ENCODE measurements at places on chromosomes 11 and 22.

DNA sequence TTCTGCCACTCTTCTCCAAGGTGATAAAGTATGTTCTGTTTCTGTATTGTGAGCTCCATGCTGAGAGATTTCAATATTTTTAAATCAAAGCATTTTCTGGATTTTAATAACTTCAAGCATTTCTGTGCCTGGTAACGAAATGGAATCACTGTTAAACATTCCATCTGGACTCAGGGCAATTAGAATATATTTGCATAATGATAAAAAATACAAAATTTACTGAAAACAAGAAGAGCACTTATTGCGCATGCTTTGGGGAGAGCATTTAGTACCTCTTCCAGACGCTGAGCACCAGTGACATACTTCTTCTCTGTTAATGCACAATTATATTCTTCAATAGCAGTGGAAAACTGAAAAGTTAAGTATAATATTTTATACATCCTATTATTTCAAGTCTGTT lies 13.3 kb downstream of the ZW10 start:
- no peak for DNase-seq

DNA sequence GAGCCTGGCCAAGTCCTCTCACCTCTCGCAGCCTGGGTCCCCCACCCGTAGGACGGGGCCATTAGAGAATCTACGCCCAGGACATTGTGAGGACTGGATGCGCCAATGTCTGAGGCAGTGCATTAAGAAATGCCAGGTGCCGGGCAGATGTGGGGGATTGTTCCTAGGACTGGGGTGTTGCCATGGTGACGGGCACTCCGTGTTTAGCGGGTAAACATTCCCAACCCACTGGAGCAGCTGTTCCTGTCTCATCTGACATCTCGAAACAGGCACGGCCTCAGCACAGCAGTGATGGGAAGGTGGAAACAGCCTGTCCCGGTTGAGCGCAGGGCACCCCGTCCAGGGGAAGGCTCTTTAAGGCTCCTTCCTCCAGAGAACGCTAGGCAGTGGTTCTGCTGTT lies 99.6 kb upstream of the RTL6 start:
- DNase-seq = no peak

GRCh38 chr22:50503475-50504145 lies 3.9 kb downstream of the LMF2 start:
- no peak for DNase-seq

DNA sequence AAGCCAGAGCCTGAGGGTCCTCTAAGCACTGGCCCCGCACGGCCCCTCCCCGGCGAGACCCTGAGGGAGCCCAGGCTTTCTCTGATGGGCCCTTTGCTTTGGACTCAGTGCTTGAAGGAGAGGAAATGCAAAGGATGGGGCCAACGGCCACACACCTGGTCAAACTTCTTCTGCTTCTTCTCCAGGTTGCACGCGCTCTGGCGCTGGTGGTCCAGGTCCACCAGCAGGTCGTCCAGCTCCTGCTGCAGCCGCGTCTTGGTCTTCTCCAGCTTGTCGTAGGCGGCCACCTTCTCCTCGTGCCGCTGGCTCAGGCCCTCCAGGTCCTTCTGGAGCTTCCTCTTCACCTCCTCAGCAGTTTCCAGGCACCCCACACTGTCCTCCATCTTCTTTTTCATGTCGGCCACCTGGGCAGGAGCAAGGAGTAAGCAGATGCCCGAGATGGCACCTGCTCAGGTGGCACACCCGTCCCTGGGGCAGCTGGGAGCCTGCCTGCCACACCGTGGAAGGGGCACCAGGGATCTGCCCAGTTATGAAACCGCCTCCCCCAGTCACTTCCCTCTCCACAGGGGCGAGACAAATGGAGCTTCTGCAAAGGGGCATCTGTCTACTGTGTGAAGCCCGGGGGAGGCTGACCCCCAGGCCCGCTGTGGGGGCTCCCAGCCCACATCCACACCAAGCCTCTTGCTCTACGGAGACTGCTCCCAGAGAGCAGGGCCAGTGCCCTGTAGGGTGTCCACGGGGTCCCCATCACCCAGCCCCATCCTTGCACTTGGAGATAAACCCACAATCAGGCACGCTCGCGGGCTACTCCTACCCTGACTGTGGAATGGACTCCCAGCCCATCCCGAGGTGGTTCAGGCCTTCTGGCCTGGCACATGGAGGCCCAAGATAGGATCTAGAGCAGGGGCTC lies 39.2 kb downstream of the APOL1 start:
- DNase-seq = no peak

- DNase-seq = peak; percentile 66
Observed at GRCh38 chr22:46791201-46791731, 28.8 kb downstream of the TBC1D22A start.

DNA sequence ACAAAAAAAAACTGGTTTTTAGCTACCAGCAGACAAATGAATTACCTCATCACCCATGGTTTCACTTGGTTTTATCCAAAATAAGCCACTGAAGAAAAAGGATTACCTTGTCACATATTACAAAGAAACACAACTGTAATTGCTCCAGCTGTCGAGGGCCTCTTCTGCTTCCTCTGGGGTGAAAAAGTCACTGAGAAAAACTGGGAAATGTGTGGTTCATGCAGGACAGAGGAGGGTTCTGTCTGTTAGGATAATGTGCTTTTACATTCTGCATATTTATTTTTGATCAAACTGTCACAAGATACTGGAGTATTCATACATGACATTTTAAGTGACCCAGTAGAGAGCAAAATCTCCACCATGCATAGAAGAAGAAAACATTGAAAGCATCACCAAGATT lies 211.7 kb downstream of the NAV2 start:
- DNase-seq = no peak

DNA sequence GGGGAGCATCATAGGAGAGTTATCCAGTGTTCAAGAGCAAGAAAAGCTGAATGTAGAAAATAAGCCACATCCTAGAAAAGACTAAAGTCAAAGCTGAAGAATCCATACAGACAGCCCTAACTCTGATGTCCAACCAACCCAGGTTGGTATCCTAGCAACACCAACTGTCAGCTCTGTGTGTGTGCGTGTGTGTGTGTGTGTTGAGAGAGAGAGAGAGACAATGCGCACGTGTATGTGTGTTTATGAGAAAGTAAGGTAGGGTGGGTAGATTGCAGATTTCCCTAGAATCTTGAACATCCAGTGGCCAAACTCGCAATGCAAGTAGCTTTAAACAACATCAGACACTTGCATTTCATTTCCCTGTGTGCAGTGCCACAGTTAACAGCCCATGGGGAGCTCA lies 274.9 kb downstream of the FAM181B start:
- no peak for DNase-seq

DNA sequence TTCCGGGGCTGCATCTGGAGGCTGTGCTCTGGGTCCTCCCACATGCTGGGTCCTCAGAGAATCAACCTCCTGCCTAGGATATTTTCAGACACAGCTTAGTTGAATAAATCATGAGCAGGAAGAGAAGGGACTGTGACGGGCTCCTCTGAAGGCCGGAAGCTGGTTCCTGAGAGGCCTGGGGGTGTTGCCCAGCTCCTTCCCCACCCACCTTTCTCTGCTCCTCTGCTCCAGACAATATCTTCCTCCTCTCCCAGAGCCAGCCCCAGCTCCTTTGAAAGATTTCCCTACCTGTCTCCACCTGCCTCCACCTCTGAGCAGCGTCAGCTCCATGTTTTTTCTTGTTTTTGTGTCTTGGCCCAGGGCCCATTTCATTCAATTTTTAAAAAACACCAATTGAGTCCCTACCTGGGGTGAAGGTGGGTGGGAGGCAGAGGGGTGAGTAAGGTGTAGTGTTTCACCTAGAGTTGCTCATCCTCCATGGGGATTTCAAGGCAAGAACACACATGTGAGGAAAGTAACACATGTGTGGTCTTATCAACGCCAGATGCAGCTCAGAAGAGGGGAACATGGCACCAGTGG lies 24.8 kb upstream of the THY1 start:
- DNase-seq = no peak

DNA sequence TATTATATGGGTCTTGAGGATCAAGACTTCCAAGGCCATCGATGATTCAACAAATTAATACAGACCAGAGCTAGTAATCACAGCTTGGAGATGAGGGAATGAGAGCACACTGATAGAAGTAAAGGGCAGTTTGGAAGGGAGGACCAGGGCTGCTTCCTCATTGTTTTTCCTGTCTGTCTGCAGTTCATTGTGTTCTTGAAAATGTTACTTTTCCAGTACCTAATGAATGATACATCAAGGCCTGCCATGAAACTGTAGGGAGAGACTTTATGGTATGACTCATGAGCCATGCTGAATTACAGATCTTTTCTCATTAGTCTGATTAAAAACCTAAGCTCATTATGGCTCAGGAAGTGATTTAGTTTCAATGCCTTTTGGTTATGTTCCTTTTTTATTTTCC lies 855.6 kb downstream of the KCNA4 start:
- DNase-seq = no peak

GRCh38 chr11:61147791-61148620 lies 13.2 kb downstream of the VPS37C start:
- no peak for DNase-seq

DNA sequence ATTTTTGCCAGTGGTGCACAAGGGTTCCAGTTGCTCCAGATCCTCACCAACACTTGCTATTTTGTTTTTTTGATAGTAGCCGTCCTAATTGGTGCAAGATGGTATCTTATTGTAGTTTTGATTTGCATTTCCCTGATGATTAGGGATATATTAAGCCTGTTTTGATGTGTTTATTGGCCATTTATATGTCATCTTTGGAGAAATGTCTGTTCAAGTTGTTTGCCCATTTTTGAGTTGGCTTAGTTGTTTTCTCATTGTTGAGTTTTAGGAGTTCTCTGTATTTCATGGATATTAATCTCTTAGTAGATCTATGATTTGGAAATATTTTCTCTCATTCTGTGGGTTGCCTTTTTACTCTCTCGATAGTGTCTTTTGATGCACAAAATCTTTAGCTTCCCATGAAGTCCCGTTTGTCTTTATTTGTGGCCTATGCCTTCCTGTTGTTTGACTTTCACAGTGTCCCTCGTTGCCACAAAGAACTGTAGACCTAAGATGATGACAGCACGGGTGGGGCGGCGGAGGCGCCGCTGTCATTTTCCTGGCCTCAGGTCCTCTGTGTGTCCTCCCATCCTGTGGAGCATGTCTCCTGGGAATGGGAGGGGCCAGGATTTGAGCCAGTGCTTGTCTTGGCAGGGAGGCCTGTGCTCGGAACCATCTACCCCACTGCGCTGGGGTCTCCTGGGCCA lies 33.5 kb downstream of the LRP5 start:
- DNase-seq = no peak

DNA sequence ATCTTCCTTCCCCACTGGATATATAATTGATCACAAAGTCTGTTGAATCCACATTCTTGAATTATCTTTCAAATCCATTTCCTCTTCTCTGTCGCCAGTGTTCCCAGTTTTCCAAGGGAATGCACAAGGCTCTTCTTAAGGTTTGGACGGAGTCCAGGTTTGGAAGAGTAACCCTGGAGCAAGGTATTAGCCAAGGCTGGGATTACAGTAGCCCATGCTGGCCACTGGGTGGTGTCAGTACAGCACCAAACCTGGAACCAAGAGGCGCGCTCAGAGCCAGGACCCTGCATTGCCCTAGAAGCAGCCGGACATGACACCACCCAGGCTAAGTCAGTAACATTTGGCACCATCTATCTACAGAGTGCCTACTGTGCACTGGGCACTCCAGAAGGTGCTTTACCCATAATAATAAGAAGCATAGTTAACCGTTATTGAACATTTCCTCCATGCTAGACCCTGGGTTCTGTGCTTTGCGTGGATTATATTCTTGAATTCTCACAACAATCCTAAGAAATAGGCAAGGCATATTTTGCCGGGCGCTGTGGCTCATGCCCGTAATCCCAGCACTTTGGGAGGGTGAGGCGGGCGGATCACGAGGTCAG lies 48.0 kb upstream of the CLPB start:
- DNase-seq = peak; percentile 32

GRCh38 chr22:26610996-26611395 lies 6.8 kb downstream of the CRYBB1 start:
- no peak for DNase-seq

GRCh38 chr11:126072801-126073594 lies 10.3 kb upstream of the CDON start:
- DNase-seq = no peak

DNA sequence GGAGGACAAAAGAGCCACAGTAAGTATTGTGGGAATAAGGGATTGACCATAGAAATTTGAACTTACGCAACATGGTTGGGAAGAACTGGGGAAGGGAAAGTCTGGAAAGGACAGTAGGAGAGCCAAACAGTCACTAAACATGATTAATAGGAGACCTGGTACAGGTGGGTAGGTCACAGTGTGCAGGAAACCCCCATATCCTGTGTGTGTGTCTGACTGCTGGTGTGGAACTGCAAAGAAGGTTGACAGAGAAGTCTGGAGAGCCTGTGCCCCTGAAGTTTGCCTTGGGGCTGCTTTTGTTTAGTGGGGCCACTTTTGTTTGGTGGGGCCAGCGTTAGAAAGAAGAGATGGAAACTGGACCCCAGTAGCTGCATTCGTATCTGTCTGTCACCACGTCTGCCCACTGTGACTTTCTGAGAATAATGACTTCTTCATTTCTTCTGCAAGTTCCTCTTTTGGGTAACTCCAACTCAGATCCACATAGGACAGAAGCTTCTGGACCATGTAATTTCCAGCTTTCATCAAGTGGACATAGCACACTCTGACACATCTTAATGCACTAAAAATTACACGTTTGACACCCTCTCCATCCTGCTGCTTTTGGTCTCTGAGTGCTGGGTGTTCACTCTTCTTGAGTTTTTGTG lies 126.8 kb upstream of the RAG2 start:
- no peak for DNase-seq

GRCh38 chr11:30617762-30618161 lies 31.6 kb upstream of the MPPED2 start:
- no peak for DNase-seq

- DNase-seq = no peak
Observed at GRCh38 chr11:91248199-91248807, 976.3 kb upstream of the FAT3 start.

- DNase-seq = peak; percentile 73
Observed at GRCh38 chr22:20569059-20570058, 61.9 kb downstream of the MED15 start.

DNA sequence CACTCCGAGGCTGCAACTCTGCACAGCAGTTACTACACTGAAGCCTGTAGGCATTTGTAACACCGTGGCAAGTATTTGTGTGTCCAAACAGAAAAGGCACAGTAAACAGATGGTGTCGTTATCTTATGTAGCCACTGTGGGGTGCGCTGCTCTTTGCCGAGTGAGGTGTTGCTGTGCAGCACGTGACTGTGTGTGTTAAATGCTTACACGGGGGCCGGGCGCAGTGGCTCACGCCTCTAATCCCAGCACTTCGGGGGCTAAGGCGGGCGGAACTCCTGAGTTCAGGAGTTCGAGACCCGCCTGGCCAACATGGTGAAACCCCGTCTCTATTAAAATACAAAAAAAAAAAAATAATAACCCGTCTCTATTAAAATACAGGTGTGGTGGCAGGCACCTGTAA lies 11.5 kb downstream of the ZBED4 start:
- no peak for DNase-seq

- DNase-seq = no peak
Observed at GRCh38 chr11:13291800-13292199, 14.2 kb downstream of the BMAL1 start.

DNA sequence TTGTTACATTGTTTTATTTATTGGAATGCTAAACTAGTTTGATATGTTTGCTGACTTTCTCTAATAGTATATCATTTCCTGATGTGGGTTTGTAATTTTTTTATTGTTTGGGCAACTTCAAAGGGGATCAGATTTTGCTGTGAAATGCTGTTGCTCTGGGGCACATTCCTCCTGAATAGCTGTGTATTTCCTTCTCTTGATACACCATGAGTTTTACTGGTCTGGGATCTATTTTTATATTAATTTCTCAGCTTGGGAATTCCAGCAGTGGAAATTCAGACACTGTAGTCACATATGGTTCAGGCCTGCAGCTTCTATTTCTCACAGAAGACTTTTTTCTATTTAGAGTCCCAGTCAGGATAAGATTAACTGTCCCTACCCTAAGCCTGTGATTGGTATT lies 58.9 kb downstream of the RPUSD4 start:
- DNase-seq = no peak
